ENCODE measurements at places on chromosomes 2 and 18.

DNA sequence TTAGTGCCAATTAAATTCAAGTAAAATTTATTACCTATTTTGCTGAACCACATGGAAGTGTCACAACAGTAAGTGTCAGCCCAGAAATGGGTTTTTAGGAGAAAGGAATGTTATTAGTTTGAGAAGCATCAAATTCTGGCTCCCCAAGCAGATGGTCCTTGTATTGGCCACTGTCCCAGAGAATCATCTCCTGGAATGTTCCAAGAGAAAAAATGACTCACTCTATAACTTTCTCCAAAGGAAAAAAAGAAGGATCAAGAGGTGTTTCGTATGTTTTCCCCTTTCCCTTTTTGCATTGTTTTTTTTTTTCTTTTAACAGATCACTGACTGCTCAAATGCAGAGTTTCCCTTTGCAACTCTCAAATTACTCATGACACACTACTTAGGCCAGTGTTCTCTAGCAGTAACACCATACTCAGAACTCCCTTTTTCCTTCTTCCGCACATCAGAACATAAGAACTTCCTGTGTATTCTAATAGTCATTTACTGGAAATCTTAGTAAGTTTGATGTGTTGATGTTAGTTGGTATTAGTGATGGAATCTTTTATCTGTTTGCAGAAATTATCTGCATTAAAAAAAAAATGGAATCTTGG is 390.3 kb downstream of the GPD2 start:
- no peak for DNase-seq
- H3K4me1 ChIP-seq, result no peaks in the 10 kb centered on the region

GRCh38 chr18:57837917-57838548 is 34.9 kb upstream of the ATP8B1 start:
- no peak overlapping the region for H3K4me3 ChIP-seq
- peaks cover under 1% of the 10 kb centered on the region for H3K27me3 ChIP-seq
- H3K27ac ChIP-seq, result no peak overlapping the region
- DNase-seq, result no peak
- H3K4me1 ChIP-seq, result peaks cover 11% of the 10 kb centered on the region
- H3K36me3 ChIP-seq, result no peaks in the 10 kb centered on the region

GRCh38 chr2:233990261-233990798 is 60.2 kb upstream of the SPP2 start:
- H3K27ac ChIP-seq, result peak overlapping the region; percentile 88
- DNase-seq, result peak; percentile 27
- H3K36me3 ChIP-seq, result peaks cover 9% of the 10 kb centered on the region

DNA sequence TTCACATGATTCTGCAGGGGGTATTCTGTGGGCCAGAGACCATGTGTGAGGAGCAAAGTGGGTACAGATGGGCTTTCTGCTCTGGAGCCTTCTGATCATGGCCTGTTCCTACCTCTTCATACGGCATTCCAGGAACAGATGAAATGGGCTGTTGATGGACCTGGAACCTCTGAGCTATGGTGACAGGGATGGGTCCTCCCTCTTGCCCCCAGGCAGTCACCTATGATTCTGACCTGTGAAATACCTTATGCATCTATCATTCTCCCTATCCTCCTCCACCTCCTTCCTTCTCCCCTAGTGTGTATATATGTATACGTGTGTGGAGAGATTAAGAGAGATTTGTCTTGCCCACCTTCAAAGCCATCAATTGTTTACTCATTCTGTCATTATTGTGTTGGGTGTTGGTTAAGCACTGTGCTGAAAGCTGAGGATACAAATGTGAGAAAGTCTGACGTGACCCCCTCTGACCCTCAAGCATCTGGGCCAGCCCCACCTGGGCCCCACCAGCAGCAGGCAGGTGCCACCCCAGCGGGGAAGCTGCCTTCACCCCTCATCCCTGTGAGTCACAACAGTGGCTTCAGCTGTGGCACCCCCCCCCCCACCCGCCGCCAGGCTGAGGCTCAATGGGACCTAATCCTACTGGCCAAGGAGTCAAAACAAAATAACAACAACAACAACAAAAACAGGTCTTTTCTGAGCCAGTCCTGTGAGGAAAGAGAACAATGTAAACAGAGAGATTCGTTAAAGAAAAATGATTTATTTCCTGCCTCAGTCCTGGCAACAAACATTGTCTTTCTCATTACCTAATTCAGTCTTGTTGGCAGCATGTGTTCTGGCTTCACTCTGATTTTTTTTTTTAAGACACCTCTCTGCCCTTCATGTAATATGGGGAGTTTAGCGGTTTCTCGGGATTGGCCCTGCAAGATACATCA is 103.8 kb upstream of the CDC42EP3 start:
- no peak for DNase-seq
- no peaks in the 10 kb centered on the region for H3K4me1 ChIP-seq
- H3K27ac ChIP-seq, result no peak overlapping the region

DNA sequence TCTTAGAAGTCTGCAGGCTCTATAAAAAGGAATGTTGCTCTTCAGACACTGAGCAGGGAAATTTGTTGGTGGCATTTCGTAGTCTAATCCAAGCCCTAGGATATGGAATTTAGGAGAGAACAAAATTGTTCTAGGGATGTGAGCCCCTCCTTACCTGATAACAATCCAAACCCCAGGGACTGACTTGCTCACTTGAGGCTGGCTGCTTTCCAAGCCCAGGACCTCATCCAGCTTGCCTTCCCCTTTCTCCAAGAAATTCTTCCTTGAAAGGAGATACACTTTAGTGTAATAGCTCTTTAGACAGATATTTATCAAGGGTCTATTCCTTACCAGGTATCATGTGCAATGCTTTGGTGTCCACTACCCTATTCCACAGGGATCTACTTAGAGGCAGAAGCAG is 279.8 kb downstream of the C1D start:
- no peaks in the 10 kb centered on the region for H3K27me3 ChIP-seq
- no peaks in the 10 kb centered on the region for H3K36me3 ChIP-seq
- DNase-seq, result no peak
- no peaks in the 10 kb centered on the region for H3K4me1 ChIP-seq

DNA sequence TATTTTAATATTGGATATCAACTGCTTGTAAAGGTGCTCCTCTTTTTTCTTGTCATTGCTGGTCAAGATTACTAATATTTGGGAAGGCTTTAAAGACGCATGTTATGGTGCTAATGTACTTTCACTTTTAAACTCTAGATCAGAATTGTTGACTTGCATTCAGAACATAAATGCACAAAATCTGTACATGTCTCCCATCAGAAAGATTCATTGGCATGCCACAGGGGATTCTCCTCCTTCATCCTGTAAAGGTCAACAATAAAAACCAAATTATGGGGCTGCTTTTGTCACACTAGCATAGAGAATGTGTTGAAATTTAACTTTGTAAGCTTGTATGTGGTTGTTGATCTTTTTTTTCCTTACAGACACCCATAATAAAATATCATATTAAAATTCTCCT is 38.2 kb downstream of the COL3A1 start:
- H3K27me3 ChIP-seq, result peaks cover 13% of the 10 kb centered on the region
- H3K4me1 ChIP-seq, result no peaks in the 10 kb centered on the region
- H3K27ac ChIP-seq, result no peak overlapping the region
- H3K36me3 ChIP-seq, result no peaks in the 10 kb centered on the region
- no peak for DNase-seq

Measured in naive thymus-derived CD8-positive, alpha-beta T cell (primary cell).